ENCODE measurements at places on chromosomes 1 and 21.
A peak's percentile ranks its signal among the peaks of the same experiment; 100 is the strongest.

- no peak for DNase-seq
Measured at GRCh38 chr1:76857973-76858372, 9.3 kb upstream of the ST6GALNAC5 start.

DNA sequence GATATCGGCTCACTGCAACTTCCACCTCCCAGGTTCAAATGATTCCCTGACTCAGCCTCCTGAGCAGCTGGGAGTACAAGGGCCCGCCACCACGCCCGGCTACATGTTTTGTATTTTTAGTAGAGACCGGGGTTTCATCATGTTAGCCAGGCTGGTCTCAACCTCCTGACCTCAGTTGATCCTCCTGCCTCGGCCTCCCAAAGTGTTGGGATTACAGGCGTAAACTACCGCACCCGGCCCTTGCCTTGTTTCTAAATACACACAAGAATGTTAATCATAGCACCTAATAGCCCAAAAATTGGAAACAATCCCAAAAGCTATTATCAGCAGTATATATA lies 1.2 kb upstream of the MSTO1 start:
- no peak for DNase-seq

DNA sequence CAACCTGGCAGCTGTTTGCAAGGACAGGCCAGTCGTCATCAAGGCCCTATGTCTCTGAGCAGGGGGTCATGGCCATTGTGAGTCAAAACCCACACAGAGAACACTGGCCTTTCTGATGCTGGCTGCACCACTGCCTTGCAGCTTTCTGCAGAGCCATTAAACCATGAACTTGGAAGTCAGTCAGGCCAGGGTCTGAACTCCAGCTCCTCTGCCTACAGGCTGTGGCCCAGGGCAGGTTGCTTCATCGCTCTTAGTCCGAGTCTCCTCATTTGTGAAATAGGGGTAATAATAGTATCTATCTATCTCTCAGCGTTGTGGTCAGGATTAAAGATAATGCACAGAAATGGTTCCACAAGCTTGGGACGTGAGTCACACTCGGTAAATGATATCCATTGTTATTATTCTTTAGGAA lies 35.8 kb upstream of the HIVEP3 start:
- DNase-seq: peak; percentile 15

- no peak for DNase-seq
Measured at GRCh38 chr1:207244409-207244801, 77.1 kb upstream of the CD55 start.

GRCh38 chr1:34690269-34690668 lies 64.6 kb upstream of the GJB5 start:
- DNase-seq: no peak

- no peak for DNase-seq
Measured at GRCh38 chr21:37710546-37711285, 205.5 kb downstream of the KCNJ6 start.

DNA sequence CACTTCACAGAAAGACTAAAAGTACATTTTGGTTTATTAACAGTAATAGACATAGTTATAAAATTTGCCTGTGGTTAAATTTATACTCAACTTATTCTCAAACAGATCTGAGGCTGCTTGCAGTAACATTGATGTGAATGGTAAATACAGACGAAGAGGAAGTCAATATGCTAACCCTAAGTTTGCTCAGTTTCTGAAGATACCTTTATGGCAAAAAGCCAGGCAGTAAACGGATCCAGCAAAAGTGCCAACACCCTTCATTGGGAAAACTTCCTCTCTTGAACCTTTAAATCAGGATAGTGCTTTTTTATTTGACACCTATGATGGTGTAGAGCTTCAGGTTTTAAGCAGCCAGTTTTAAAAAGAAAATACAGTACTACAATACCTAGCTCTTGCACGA lies 16.6 kb upstream of the CCDC181 start:
- no peak for DNase-seq

DNA sequence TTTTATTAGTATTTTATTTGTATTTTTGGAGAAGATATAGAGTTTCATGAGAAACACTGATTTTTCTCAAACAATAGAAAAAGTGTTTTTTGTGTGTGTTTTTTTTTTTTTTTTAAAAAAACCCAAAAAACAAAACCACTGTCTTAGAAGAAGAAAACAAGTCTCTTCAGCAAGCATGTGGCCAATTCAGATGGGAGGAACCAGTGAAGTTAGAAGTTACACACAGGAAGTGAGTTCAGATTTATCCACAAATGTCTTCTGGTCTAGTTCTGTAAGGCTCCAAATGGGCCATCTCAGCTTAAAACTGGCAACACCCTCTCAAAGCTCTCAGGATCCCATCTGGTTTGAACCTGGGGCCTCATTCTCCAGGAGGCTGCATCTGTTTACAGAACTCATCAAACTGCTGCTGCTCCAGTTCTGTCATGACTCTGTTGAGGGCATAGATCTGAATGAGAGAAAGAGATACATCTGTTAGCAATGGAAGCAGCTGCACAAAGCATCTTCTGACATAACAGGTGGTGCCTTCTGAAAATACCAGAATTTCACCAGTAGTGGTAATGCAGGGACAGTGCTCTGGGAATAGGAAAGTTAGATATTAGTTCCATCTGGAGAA lies 9.8 kb upstream of the ERMAP start:
- no peak for DNase-seq

DNA sequence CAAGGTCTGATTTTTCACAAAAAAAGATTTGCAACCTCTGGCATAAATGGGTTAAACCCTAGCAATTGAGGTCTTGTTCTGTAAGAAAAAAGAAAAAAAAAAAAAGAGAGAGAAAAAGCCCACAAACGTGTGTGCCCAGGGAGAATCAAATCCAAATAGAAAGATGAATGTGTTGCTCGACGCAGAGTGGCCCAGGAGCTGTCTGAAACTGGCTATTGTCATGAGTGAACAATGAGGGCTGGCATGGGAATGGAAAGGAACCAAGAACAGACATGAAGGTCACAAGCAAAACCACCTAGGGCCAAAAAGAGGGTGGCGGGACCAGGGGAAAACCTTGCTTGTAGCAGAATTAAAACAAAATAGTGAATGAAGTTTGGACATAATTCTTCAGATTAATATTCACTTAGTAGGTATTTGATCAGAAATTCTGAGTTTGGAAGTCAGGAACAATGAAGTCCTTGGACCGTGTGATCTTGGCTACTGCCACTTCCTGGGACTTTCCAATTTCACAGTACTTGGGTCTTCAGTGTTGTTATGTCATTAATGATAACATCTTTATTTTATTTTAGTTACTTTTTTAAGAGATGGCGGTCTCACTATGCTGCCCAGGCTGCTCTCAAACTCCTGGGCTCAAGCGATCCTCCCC lies 3.1 kb downstream of the ENO1 start:
- no peak for DNase-seq

- DNase-seq: peak; percentile 26
Measured at GRCh38 chr1:171142416-171143385, 42.4 kb upstream of the FMO2 start.

DNA sequence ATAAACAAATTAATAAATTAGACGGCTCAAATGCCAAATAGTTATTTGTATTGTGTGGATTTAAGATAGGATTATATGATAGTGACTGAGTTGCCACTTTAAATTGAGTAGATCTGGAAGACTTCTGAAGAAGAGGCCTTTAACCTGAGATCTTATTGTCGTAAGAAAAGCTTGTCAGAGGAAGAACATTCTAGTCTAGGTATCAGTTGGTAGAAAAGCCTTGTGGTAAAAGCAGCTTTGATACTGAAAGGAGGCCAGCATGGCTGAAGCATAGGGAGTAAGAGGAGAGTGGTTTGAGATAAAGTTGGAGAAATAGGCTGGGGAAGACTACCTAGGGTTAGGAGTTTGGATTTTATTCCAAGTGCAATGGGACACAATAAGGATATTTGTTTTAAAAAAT lies 29.1 kb downstream of the SLC30A7 start:
- DNase-seq: no peak

DNA sequence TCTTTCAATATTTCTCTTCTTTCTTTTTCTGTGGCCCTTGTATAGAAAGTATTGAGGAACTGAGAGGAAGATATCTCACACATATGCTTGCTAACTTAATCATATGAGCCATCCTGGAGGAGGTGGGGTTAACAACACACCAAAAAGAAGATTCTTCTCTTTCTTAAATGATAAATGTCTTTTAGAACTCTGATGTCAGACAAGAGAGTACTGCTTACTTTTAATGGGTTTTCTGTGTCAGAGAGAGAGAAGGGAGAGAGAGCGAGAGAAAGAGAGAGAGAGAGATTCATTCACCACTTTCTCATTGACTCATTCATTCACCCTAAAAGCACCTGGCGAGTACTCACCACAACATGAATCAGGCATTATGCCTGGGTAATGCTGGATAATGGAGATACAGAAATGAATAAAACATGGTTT lies 250.3 kb upstream of the SGIP1 start:
- no peak for DNase-seq

DNA sequence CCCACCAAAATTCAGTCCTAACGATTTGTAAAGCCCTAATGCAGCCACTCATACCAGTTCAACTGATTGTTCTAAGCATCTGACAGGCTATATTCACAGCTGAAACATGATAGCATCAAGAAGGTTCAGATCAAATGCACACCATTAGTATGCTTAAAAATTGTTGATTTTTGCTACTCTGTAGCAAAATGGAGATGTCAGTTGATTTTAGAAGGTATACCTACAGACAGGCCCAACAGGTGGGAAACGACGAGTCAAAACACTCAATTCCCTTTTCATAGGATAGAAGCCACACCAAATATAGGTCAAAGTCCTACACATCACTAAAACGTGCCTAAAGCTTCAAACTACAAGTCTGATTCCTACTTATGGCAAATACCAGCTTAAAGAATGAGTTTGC lies 6.7 kb downstream of the SFPQ start:
- no peak for DNase-seq
